ENCODE measurements at places on chromosomes 6 and 20.

GRCh38 chr6:113995634-113996033, 24.7 kb upstream of the HDAC2 start:
- DNase-seq: no peak

DNA sequence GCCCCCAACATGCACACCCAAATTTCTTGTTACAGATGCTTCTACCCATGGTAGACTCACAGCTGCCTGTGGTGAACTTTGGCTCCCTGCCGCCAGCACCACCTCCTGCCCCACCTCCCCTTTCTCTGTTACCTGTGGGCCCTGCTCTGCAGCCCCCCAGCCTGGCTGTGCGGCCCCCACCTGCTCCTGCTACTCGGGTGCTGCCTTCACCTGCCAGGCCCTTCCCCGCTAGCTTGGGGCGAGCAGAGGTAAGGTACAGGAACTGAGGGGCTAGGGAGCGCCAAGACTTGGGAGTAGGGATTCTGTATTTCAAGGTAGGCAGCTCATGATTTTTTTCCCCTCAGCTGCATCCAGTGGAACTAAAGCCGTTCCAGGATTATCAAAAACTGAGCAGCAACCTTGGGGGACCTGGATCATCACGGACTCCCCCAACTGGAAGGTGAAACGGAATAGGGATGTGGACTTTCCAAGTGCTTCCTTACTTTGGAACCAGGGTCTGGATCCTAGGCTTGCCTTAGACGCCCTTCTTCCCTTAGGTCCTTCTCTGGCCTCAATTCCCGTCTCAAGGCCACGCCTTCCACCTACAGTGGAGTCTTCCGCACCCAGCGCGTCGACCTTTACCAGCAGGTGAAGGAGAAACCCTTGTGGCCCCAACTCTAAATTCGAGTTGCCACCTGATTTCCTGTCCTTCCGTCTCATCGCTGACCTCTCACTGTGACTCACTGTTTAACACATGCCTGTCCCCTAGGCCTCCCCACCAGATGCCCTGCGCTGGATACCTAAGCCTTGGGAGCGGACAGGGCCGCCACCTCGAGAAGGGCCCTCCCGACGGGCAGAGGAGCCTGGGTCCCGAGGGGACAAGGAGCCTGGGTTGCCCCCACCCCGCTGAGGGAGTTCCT, 15.5 kb downstream of the BAG6 start:
- DNase-seq: no peak

GRCh38 chr6:79392094-79392493, 145.1 kb downstream of the LCA5 start:
- DNase-seq: no peak

DNA sequence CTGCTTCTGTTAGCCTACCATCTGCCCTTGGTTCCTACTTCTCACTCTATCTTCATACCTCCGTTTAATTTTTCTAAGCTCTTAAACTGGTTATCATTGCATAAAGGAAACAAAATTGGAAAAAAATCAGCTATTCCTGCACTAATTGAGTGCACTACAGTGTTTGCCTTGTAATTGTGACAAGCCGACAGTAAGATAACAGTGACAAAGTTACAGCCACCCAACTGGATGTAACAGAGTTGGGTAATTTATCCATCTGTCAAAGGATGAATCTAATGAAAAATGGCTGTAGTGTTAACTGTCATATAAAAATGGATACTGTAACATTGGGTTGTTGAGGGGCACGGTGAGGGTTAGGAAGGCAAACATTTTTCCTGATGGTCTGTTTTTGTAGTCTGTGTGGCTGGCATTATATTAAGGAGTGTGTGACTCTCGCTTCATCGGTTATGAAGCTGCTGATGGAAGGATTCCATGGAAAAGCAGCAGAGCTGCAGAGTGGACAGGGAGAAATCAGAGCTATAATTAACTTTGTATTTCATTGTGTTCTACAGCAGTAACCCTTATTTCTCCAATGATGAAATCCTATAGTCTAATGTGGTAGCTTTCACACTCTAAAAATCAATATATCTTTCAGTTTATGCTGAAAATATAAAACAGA, 12.7 kb downstream of the PBOV1 start:
- DNase-seq: no peak

DNA sequence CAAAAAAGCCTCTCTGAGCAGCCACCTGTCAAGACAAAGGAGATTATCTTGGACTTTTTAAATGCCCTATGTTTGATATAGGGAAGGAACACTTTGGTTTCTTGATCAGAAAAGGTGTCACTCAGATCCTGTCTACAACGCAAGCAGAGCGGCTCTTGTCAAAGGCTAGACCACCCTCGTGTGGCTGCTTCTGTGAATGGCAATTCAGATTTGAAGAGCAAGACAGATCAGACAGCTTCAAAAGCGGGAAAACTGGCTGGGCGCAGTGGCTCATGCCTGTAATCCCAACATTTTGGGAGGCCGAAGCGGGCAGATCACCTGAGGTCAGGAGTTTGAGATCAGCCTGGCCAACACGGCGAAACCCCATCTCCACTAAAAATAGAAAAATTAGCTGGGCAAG, 10.1 kb upstream of the NXT1 start:
- no peak for DNase-seq

DNA sequence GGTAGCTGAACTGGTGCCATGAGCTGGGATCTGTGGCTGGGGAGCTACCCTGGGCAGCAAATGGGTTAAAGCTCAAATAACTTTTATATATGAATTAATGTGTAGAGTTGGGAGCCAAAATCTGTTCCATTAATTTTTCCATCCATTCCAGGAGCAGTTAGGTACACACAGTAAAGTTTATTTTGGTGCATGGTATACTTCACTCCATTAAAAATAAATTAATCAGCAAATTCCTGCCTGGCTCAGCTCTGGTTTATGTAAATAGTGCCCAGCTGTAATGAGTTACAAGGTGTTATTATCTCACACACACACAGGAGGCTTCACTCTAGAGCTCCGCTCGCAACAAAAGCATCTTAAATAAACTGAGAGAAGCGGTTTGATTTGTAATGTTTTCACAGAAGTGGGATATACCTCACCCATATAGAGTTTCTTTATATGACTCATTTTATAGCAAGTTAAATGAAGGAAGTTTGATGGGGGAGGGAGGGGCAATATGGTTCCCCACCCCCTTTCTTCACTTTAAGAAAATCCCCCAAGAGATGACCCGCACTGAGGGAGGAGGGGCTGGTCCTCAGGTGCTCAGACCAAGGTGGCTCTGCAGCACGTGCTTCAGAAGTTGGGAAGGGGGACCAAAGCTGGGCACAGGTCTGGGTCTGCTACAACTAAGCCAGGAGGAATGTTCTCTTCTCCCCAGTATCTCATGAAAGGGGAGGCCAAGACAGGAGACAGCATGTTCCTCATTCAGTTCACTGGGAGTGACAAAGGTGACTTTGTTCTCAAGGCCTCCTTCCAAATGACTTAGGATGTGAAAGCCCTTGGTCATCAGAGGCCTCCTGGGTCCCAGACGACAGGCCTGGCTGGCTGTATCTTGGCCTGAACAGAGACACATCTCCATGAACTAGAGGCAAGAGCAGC, 10.5 kb upstream of the FAM83C start:
- DNase-seq: no peak

DNA sequence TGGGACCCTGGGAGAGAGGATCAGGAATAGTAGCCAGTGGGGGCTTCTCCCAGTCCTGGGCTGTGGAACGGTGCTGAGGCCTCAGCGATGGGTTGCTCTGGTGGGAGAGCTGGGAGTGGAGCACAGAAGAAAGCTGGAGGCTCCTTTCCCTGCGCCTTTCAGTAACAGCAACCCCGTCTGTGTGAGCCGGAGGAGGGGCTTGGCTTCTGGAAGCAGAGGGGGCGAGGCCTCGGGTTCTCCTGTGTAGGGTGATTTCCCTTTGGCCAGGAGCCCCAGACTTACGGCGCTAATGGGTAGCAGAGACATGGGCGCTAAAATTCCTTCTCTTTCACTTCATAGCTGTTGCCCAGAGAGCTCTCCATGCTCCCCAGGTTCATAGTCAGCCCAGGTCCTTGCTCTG, 55.0 kb downstream of the DAAM2 start:
- no peak for DNase-seq

DNA sequence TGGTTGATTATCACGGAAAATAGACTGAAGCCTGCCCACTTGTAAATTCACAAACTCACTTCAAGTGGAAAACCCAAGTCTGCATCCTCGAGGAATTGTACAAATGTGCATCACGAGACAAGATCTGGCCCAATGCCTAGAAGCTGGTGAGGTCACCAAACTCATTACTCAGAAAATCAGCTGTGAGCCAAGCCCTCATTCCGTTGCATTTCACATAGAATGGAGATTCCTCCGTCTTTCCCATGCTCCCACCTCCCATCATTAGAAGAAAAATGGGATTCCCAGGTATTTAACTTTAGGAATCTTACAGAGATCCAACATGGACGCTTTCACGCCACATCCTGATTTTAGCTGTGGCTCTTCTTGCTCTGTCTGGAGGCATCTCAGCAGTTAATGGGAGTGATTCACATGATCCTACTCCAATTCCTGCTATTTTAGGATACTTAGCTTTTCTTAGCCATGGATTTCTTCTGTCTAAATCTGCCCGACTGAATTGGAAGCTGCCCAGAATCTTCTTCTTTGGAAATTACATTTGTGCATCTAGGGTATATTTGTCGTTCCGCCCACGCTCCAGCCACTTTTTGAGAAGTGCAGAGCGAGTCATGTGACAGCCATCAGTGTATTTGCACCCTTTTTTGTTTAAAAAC, 68.7 kb upstream of the STMND1 start:
- DNase-seq: no peak

GRCh38 chr6:38736951-38737350, 21.8 kb downstream of the DNAH8 start:
- no peak for DNase-seq

DNA sequence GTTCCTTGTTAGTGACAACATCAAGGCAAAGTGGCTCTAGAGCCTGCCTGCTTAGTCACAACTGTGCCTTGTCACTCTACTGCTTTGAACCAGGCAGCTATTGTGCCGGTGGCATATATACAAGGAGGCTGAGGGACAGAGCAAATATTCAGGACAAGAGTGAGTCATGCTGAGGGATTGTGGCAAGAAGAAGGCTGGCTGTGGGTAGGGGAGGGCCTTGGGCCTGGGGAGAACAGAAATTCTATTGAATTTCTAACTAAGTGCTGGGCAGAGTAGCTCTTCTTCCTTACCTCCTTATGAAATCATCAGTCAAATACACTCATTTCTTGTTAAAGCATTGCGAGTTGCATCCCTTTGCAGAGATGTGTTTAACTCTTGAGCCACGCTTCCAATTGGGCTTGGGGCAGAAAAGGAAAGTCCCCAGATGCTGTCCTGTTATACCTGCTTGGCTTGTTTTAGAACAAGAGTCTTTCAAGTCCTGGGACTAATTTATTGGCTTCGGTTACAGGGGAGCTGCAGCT, 59.7 kb downstream of the PFDN4 start:
- DNase-seq: no peak

GRCh38 chr6:42935322-42935721, 6.0 kb downstream of the CNPY3 start:
- DNase-seq: peak; percentile 47

- no peak for DNase-seq
Measured at GRCh38 chr6:48067886-48068277, 43.1 kb downstream of the PTCHD4 start.

DNA sequence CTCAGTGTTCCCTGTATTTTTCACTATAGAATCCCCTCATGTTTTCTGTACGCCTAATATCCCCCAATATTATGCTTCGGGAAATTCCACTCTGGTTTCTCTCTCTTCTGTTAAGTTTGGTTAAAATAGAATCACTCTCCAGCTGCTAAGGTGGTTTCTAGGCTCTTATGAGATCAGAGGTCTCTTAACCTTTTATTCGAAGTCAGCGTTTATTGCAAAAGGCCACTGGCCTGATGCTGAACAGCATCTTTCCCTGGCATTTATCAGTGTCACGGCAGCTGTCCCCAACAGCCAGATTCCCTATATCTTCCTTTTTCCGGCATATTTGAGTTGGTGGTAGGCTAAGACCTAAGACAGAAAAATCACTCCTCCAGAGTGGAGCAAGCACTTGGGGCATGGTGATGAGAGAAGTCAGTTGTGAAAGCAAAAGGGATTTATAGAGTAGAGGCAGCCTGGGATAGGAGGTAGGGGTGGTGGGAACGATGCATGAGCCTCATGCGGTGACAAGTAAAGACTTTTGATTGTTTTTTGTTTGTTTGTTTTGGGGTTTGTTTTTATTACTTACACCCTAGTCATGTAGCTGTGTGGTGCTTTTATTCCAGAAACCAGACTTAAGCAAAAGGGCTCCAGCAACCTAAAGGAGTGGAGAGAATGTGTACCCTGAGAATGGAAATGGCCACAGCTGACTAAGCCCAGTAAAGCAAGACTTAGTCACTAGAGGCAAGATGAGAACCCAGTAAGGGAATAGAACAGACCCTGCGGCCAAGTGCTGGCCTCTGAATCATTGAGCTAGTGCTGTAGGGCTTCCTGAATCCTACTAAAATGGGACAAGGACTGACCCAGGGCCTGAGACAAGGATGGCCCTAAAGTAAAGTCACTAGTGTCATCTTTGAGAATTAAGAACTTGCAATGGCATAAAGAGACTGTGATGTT, 233.0 kb upstream of the PRND start:
- DNase-seq: no peak

DNA sequence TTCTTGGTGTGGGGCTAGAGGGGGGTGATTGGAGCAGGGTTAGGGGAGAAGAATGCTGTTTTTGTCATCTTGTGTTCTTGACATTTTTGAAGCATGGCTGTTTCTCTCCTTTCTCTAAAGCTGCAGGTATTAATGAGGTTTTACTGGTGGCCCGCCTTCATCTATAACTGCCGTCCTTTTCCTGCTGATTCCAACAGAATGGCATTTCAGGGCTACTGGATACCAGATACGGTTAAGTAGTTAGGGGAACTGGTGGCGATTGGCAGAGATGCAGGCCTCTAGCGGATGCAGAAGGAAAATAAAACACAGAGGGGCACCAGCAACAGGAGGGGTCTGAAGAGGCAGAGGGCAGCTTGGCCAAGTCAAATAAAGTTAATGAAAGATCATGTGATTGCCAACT, 89.7 kb upstream of the EEF1E1 start:
- no peak for DNase-seq

DNA sequence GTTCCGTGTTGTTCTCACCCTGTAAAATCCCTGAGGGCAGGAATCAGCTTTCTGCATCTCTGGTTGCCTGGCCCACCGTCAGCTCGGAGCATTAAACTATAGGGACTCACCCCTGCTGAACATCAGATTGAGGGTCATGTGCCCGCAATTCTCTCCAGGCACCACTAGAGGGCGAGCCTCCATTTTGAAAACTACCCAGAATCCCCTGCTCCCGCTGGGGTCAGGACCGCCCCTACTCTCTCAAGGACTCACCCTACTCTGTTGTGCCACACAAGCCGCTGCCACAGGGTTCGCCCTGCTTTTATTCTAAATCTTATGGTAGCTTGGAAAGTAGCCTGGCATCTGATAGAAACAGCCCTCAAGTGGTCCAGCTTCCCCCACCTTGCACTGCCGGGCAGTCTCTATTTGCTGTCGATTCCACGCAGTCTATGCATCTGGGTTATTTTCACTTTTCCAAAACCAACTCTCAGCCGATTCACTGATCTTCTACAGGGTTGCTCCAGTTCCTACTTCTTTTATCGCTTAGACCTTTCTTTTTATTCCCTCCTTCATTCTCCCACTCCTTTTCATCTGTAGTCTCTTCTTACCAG, 244.1 kb upstream of the QKI start:
- DNase-seq: peak; percentile 23

- no peak for DNase-seq
Measured at GRCh38 chr6:100796049-100796823, 84.9 kb downstream of the ASCC3 start.

Measured in stimulated activated naive B cell treated with anti-CD40 and anti-IgM and Interleukin-4, amounts not matched to agents 10 μg/mL and 1 μg/mL and 100 μg/mL, for 72 hours (primary cell).